ENCODE measurements at places on chromosomes 6 and 20.
A peak's percentile ranks its signal among the peaks of the same experiment; 100 is the strongest.

DNA sequence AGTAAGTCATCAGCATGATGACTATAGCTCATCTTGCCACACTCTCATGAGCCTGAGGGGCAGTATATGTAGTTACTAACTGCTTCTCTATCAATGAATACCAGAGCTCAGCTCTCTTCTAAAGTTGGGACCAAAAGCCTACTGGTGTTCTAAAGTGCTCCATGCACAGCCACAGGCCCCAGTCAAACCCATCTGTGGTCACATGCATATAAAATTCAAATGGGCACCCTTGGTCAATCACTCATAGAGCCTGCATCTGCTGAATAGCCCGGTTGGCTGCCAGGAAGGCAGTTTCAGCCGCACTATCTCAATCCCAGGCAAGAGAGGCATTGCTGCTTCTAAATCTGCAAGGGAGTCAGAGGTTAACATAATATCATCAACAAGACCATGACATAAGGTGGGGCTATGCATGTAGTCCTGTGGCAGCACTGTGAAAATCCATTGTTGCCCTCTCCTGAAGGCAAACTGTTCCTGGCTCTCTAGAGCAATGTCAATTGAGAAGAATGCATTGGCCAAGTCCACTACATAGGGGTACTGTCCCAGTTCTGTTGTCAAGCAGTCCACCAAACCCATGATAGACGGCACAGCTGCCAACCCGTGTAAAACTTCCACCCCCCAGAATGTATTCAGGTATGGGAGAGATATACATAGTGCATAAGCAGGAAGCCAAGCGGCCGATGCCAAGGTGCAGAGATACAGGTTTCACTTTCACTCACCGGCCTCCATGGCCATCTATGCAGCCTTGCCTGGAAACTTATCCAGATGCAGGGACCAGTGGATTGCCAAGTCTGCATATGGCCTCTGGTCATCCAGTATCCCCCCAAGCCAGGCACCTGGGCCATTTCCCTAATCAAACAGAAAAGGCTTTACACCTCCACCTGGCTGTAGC, 76.2 kb downstream of the ALDH8A1 start:
- DNase-seq: no peak

GRCh38 chr20:64033981-64034493, 1.9 kb upstream of the C20orf204 start:
- DNase-seq: no peak

- DNase-seq: no peak
Observed at GRCh38 chr6:44680202-44680720, 292.8 kb downstream of the CDC5L start.

- DNase-seq: no peak
Observed at GRCh38 chr6:169589293-169589692, 112.5 kb downstream of the WDR27 start.

GRCh38 chr6:148231572-148231971, 111.1 kb upstream of the SASH1 start:
- no peak for DNase-seq

- peak; percentile 73 for DNase-seq
Observed at GRCh38 chr20:47453167-47453782, 48.4 kb upstream of the NCOA3 start.

DNA sequence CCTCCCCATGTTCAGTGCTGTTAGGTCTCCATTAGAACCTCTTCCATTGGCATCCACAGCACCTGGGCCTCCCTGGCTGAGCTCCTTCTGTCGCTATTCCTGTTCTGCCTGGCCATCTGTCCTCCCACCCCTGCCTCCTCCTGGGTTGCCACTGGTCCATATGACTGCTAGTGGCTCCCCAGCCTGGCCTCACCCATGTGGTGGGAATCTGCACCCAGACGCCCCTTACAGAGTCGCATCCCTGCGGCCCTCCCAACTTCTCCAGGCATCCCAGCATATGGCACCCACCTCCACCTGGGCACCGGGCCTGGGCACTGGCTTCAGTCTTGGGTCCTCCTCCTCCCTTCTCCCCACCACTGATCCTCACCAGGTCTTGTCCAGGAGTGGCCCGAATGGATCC, 7.7 kb downstream of the CDC25B start:
- DNase-seq: no peak

GRCh38 chr20:60589623-60590022, 631.4 kb downstream of the CDH26 start:
- peak; percentile 69 for DNase-seq

- DNase-seq: peak; percentile 72
Observed at GRCh38 chr6:148629181-148629580, 117.6 kb upstream of the UST start.

DNA sequence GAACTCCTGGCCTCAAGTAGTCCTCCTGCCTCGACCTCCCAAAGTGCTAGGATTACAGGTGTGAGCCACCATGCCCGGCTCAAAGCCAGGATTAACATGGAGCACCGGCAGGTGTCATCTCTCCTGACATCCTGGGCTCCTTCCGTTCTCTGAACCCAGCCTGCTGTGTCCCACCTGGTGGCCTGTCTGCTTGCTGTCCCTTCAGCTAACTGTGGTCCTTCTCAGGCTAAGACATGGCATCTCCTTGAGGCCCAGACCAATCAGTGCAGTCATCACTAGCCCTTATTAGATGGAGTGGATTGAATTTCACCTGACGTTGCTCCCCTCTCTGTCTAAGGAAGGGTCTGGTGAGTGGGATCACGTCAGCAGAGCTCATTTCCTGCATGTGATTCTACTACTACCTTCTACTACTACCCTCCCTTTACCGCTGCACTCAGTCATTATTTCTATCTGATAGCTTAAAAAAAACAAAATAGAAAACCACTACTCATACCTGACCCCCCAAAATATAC, 28.0 kb upstream of the SYNJ2 start:
- DNase-seq: no peak

DNA sequence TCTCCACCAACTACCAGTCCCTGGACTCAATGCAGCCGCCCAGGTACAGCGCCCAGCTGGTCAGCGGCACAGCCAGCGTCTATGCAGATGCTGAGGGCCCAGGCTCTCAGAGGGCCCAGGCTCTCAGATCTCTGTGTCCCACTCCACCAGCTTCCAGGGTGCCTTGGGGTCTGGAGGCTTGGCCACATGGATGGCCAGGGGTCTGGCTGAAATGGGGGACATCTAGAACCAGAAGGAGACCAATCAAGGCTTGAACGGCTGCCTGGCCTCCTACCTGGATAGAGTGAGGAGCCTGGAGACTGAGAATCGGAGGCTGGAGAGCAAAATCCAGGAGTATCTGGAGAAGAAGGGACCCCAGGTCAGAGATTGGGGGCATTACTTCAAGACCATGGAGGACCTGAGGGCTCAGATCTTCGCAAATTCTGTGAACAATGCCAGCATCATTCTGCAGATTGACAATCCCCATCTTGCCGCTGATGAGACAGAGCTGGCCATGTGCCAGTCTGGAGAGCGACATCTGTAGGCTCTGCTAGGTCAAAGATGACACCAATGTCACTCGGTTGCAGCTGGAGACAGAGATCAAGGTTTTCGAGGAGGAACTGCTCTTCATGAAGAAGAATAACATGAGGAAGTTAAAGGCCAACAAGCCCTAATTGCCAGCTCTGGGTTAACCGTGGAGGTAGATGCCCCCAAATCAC, 44.1 kb upstream of the GRM4 start:
- DNase-seq: no peak

GRCh38 chr6:22250486-22250885, 46.4 kb downstream of the PRL start:
- peak; percentile 90 for DNase-seq

DNA sequence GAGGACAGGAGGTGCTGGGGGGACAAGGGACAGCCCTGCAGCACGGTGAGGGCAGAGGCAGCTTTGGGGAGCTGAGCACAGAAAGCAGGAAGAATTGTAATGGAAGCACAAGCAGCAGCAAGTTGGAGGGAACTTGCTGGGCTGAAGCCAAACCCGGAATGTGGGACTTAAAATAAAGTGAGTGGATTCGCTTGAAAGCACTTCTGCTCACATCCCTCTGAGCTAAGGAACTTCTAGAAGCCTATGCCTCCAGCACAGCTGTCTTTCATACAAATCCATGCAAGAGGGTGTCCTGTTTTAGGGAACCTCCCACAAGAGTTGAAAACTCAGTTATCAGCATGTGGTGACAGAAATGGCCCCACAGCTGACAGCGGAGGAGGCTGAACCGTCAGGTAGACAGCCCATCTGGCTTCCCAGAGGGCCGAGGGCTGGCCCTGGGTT, 71.4 kb upstream of the MLN start:
- no peak for DNase-seq

DNA sequence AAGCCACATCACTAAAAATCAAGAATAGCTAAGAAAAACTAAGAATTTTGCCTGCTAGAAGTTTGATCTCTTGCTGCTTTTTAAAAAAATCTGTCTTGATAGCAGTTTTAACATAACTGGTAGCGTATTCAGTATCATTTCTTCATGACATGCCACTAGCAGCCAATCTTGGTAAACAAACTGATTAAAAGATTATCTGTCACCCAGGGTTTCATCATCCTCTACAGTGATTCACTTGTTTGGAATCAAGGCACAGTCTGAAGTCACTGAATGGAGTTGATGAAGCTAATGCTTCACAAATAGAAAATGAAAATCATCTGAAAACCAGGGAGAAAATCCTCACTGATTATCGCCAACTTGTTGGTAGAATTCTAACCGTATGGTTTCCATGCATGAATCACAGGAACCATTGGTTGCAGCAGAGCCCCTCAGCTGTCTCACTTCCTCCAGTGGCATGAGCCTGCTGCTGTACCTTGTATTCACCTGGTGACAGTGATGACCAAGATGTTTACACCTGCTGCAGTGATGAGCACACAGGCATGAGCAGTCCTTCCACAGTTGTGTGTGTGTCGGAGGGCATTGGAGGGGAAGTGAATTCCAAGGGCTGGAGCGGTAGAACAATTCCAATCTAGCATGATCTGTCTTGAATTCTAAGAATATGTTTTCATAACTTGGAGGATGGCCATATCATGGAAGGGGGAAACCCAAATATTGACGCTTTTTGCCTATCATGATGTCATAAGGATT, 275.0 kb downstream of the KHDC1L start:
- DNase-seq: peak; percentile 69

DNA sequence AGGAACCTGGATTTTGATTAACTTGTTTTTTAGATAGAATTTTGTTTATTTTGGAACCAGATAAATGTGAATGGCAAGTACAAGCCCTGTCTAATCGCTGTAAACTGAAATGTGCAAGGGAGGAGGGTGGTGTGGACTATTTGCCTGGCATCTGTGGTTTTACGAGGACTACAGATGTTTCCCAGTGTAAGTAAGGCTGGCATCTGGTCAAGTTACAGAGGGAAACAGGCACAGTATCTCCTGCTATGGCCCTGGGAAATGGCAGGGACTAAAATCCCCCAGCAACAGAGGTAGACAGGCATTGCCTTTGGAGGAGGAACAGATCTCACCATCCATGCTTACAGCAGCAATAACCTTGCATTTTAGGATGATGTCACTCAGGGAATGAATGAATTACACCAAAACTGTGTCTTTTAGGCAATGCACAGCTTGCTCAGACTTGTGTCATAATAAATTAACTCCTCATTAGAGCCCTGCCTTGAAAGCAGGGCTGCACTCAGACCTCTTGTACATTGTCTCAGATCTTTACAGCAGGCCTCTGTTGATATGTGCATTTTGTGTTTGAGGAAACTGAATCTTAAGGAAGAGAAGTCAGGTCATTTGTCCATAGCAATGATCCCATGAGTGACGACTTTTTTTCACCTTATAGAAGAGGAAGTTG, 96.2 kb downstream of the TCP11 start:
- DNase-seq: no peak

DNA sequence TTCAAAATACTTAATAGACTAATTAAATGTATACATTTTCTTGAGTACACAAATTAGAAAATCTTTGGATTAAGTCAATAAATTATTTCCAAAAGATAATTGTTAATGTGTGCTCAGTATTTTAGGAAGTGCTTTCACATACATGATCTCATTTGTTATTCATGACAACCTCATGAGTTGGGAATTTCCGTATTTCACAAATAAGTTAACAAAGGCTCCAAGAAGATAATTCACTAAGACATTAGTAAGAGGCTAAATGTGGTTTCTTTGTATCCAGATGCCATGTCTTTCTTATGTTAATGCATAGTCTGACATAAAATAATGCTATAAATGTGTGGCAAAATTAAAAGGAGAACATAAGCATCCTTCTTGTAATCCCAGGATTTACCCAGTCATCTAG, 79.5 kb upstream of the TCF21 start:
- DNase-seq: no peak

- DNase-seq: no peak
Observed at GRCh38 chr6:147578883-147579282, 70.4 kb downstream of the SAMD5 start.

- no peak for DNase-seq
Observed at GRCh38 chr20:56826306-56826704, 197.2 kb downstream of the TFAP2C start.

DNA sequence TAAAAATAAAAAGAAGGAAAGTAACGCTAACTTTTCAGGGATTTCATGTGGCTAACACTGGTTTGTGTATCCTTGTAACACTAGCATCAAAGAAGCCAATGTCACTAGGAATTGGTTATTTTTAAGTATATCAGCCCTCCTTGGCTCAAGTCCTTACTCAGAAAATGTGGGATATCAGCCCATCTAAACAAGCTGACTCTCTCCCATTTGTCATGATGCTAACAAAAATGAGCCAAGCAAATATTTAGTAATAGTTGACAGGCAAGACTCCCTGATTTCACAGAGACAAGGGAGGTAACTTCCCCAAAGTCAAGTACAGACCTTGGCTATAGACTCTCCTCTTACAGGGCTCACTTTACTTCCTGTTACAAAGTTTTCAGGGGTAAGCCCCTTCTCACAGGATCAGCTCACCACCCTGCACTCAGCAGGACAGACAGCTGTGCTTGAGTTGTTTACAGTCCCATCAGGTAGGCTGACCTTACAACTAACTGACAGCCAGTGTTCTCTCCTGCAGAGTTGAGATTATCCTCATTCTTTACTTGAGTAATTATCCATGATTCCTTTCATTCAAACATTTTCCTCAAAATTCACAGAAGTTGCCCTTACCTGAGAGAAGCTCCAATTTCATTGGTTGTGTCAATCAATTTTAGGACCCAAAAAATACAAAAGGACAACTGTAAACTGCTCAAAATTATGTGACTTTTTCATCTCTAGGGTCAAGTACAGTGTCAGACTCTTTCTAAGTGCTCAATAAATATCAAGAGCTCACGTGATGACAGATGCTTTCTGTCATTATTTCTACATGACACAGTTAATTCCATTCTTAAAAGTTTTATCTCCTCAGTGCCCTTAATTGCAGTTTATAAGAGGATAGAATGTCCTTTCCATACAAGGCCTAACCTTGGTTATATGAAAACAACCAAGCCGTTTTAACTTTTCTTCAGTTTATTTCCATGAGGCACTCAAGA, 38.1 kb upstream of the BMP5 start:
- peak; percentile 32 for DNase-seq

GRCh38 chr20:42082611-42083010, 464.4 kb upstream of the CHD6 start:
- no peak for DNase-seq

GRCh38 chr6:107822176-107823046, 1.7 kb downstream of the SCML4 start:
- no peak for DNase-seq

- DNase-seq: no peak
Observed at GRCh38 chr6:147559006-147559405, 50.5 kb downstream of the SAMD5 start.

Data from mesendoderm (in vitro differentiated cells).